ENCODE measurements at places on chromosomes 13 and 19. TPM values are rescaled to one million over a fixed set of nuclear protein-coding genes. Genes with fewer than 3 reads are reported as not detected.

Gene IL27RA
- total RNA-seq = 5.6 TPM

Gene KISS1R
- not detected for total RNA-seq

Gene LTBP4
- total RNA-seq = 29.9 TPM

Gene DNAJC15
- 33.2 TPM for total RNA-seq

Gene NUDT15
- 21.9 TPM for total RNA-seq

Gene AP1M2
- total RNA-seq = 12.3 TPM

Gene CKAP2
- 26.5 TPM for total RNA-seq

Gene SYNGR4
- total RNA-seq = 0.17 TPM

Gene PSG7
- total RNA-seq = not detected

Gene NKPD1
- total RNA-seq = 0.07 TPM

Gene PSG11
- not detected for total RNA-seq

Gene RFPL4A
- not detected for total RNA-seq

Gene IFNL1
- total RNA-seq = not detected

Gene NMRK2
- total RNA-seq = not detected

Gene KLK4
- not detected for total RNA-seq

All from NCI-H460 (cell line).